ENCODE measurements at places on chromosomes 3 and 15. TPM values are rescaled to one million over a fixed set of nuclear protein-coding genes. Genes with fewer than 3 reads are reported as not detected.

Gene MLH1
- polyA plus RNA-seq, result 52.4 TPM

Gene CD96
- polyA plus RNA-seq, result 1.3 TPM

Gene TEX55
- polyA plus RNA-seq, result not detected

Gene C2CD4B
- 0.79 TPM for polyA plus RNA-seq

Gene CNTN6
- 2.8 TPM for polyA plus RNA-seq

- DNase-seq, result no peak
These were observed 92.8 kb upstream of the SEMA6D start for GRCh38 chr15:47624503-47624902.

DNA sequence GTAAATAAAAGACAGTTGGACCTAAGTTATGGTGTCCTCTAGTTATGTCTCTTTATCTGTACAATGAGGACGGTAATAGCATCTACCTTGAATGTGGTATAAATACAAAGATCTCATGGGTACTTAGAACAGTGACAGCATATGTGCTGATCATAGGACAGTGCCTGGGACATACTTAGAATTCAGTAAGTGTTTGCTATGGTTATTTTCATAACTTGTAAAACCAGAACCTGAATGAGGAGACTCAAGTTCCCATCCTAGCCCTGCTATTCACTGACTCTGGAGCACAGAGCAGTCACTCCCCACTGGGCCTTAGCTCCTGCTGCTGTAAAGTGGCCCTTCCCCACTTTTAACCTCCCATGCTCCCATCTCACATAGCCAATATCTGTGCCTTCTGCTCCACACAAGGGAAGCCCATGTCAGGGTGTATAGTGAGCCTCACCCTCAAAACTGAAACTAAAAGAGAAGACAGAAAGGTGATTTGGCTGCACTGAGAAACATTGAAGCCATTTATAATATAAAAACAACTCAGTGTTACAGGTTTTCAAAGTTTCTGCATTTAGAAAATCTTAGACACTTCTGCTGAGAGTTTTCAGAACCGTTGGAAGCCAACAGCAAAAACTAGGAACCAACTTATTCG, 225.4 kb upstream of the UBE2E2 start:
- DNase-seq, result no peak

DNA sequence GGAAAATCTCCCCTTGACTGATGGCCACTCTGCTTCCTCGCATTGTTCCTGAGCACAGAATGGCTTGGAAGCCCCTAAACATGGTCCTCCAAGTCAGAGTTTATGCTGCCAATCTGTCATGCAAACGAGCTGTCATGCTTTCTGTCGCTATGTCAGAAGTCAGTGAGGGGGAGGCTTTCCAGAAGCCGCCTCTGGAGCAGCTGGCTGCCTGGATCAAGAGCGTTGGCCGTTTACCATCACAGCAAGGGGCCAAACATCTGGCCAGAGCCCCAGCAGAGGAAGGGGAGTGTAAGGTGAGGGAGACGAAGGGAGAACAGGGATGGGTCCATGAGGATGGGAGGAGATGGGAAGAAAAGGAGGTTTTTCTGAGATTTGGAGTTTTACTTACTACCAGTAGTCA, 372.6 kb upstream of the NR2F2 start:
- no peak for DNase-seq

DNA sequence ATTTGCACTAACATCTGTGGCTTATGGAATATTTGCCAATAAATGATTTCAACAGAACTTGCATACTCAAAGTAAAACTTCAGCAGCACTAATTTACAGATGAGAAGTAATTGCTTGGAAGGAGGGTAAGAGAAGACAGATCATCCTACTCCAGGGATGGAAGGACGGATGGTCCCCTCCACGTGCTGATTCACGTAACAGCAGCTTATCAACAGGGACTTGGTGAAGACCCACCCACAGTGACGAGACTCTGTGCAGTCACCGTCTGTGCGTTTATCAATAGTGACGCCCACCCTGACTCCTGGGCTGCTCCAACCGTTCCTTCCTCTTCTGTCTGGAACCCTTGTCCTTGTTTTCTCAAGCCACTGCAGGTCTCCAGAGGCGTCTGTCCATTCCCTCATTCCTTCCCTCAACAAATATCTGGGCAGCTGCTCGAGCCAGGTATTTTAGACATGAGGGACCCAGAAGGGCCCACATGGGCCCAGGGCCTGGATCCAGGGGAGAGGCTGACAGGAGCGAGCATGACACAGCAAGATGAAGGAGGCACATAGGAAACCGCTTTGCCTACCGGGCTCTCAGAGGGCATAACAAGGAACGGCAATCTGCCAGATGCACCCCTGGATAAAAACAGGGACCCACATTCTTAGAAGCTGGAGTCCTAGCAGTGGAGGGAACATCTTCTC, 33.3 kb downstream of the PCSK6 start:
- DNase-seq, result no peak

DNA sequence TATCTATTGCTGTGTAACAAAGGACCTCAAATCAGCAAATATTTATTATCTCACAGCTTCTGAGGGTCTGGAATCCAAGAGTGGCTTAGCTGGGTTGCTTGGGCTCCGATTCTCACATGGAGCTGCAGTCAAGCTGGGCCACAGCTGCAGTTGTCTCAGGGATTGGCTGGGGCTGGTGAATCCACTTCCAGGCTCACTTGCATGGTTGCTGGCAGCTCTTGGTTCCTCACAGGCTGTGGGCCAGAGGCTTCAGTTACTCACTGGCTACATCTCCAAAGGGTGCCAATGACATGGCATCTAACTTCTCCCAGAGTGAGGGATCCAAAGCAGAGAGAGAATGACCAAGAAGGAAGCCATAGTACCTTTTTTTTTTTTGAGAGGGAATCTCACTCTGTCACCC, 13.9 kb upstream of the SYNM start:
- DNase-seq, result no peak

- no peak for DNase-seq
These were observed 55.0 kb downstream of the POLR2M start for GRCh38 chr15:57761562-57761961.

GRCh38 chr3:173411375-173411973, 13.9 kb downstream of the NLGN1 start:
- no peak for DNase-seq

- no peak for DNase-seq
These were observed 25.8 kb downstream of the LRTM1 start for GRCh38 chr3:54901906-54902685.

DNA sequence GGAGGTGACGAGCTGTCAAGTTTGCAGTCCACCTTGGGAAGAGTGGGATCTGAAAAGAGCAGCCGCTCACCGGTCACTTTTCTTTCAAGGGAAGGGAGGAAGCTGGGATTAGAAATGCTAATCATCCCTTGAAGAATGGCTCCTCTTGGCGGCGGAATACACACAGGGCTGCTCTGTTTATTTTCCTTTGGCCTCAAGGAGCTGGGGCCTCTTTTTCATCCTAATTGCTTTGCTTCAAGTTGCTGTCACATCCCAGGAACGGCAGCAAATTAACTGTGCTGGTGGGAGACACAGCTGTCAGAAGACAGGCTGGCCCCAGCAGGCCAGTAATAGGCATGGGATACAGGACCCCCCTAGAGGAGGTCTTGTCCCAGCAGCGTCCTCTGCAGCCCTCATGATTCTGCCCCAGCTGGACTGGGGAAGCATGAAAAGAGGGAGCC, 6.7 kb downstream of the KBTBD13 start:
- no peak for DNase-seq
